ENCODE measurements at places on chromosomes 3 and 15. TPM values are rescaled to one million over a fixed set of nuclear protein-coding genes. Genes with fewer than 3 reads are reported as not detected.

DNA sequence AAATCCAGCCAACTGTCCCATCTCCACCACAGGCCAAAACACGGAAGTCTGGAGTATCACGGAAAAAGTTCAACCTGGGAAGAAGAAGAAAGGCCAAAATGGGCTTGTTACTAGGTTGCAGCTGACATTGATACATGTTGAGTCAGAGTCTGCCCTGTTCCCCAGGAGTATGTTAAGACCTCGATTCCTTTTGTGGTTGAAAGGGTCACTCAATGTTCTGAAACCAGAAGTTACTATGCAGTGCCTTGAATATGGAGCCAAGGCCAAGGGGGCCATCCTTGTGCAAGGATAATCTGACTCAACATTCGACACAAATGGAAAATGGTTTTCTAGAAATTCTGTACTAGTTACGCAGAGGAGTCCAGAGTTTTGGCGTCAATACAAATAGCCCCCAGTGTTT lies 104.2 kb downstream of the DGKG start:
- DNase-seq: peak; percentile 40

DNA sequence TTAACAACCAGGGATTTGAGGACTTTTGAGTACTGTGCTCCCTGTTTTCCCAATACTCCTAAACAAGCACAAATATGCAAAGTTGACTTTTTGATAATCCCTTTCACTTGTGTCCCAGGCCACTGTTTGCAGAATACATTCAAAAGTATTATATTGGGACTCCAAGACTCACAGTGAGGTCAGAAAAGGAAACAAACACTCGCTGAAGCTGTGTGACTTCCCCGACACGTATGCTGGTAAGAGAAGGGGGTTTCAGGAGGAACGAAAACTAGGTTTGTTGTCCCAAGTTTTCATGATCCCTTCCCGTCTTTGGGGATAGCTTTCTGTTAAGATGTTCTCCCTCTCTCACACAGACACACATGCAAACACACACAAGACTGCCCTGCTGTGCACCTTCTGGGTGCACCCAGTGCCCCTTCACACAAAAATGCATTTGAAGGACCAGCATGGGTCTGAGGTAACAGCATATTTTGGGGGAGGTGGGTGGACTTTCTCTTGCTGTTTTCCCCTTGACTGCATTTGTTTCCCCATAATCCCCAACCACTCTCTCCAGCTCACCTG lies 225.2 kb upstream of the PRICKLE2 start:
- DNase-seq: no peak

- DNase-seq: no peak
Measured at GRCh38 chr3:127438371-127438770, 150.5 kb upstream of the PRR20G start.

SCN11A gene
- total RNA-seq: not detected

GOLGA8T gene
- not detected for total RNA-seq

Data from M059J (cell line).